Esophagus mucosa (tissue), 1 donor: ENCODE measurements at places on chromosomes 2 and 18.

GRCh38 chr2:174007010-174007409 is 41.8 kb upstream of the SP3 start:
- no peak for ATAC-seq

GRCh38 chr18:78519394-78520062 is 460.1 kb upstream of the SALL3 start:
- ATAC-seq = no peak

- ATAC-seq = peak; percentile 64
These were observed 539.5 kb downstream of the NRXN1 start for GRCh38 chr2:50492477-50492851.

- no peak for ATAC-seq
These were observed 30.3 kb downstream of the PROC start for GRCh38 chr2:127448526-127448925.

- no peak for ATAC-seq
These were observed 128.1 kb upstream of the AQP4 start for GRCh38 chr18:26993568-26993967.

- peak; percentile 17 for ATAC-seq
These were observed 673 bp downstream of the PCBP1 start for GRCh38 chr2:70087702-70088597.

- no peak for ATAC-seq
These were observed 141.6 kb upstream of the MSH6 start for GRCh38 chr2:47641366-47641765.

DNA sequence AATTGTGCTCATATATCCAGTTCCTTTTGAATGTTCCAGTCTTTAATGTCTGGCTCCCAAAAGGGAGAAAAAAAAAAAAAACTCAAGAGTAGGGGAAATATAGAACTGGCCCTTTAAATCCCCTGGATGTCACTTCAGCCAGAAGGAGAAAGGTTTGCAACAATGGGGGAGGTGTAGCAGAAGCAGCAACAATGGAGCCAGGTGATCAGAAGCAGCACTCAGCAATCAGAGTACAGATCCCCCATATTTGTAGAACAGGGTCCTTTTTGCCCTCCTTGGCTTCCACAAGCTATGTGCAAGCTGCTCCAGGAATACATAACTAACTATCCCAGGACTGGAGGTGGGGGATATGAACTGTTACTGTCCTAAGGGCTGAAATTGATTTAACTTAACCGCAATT is 25.8 kb upstream of the ZNF397 start:
- ATAC-seq = no peak

GRCh38 chr2:73238976-73239375 is 4.9 kb downstream of the CCT7 start:
- no peak for ATAC-seq

GRCh38 chr2:28687171-28687570 is 64.5 kb upstream of the PPP1CB start:
- no peak for ATAC-seq
